Skin of body (tissue), 3 donors: ENCODE measurements at places on chromosomes 2 and 18.

DNA sequence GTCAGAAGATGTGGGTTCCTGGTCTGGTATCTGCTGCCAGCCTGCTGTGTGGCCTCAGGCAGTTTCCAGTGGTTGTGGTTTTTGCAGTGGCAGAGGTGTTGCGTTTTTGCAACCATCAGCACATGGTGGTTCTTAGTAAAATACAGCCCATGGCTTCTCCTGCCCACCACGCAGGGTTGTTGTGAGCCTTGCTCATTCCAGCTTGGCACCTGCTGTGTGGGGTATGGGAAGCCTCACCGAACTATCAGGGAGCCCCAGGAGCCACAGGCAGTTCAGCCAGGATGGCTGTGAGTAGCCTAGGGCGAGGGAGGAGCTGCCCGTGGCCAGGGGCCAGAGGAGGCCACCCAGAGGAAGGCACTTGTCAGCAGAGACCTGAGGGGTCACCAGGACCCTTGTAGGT is 9.8 kb downstream of the ARID5A start:
- no peak for DNase-seq

GRCh38 chr2:38075507-38076151 is at the start of gene CYP1B1:
Gene CYP1B1, minus strand, starts transcription at chr2:38076151. Its CDS starts 763 bp downstream, at chr2:38075388.
- DNase-seq = no peak

DNA sequence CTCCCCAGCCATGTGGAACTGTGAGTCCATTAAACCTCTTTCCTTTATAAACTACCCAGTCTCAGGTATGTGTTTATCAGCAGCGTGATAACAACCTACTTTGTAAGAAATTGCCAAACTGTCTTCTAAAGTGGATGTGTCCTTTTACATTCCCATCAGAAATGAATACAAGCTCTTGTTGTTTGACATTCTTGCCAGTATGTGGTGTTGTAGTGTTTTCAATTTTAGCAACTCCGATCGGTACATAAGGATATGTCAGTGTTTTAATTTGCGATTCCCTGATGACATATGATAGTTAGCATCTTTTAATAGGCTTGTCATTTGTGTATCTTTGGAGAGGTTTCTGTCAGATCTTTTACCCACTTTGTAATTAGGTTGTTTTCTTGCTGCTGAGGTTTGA is 1156.3 kb upstream of the CRIM1 start:
- DNase-seq = no peak

DNA sequence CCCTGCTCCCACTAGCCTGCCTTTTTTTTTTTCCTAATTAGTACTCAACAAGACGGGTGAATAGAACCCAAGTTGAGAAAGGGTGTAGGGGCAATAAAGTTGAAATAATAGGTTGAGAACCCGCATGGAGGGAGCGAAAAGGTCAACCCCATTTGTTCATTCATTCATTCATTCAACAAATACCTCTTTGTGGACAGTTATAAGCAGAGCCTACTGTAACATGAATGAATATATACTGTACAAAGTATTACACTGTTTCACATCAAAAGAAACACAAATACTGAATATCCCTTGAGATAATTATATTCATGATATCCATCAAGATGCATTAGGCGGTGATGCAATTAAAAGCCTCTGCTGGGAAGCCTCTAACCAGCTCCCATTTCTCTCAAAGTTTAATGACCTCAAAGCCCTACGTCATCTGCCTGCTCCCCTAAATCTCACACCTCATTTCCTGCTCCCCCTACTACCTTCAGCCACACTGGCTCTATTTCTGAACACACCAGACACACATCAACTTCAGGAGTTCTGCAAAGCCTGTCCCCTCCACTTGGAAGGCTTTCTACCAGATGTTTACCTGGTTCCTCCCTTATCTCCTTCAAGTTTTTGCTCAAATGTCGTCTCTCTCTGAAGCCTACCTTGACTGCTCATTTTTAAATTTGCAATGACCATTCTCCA is 1.4 kb upstream of the NBAS start:
- no peak for DNase-seq

- no peak for DNase-seq
Observed at GRCh38 chr2:197197895-197198311, 112.7 kb downstream of the ANKRD44 start.

GRCh38 chr2:153074207-153074606 is 355.8 kb downstream of the ARL6IP6 start:
- DNase-seq = no peak

DNA sequence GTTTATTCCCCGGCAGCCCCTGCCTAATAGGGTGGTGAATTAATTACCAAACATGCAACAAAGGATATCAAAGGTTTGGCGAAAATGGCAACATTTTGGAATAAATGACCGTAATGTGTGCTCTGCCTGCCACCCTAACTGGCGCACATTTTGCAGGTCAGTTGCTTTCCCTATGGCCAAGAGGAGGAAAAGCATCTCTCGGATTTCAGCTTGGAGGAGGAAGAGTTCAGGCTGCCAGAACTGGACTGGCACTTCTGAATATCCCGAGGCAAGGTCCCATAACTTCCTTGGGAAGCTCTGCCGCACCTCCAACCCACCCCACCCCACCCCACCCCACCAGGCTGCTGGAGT is 37.1 kb downstream of the SLC25A52 start:
- DNase-seq = no peak

- no peak for DNase-seq
Observed at GRCh38 chr2:237920673-237921072, 46.1 kb upstream of the UBE2F start.

DNA sequence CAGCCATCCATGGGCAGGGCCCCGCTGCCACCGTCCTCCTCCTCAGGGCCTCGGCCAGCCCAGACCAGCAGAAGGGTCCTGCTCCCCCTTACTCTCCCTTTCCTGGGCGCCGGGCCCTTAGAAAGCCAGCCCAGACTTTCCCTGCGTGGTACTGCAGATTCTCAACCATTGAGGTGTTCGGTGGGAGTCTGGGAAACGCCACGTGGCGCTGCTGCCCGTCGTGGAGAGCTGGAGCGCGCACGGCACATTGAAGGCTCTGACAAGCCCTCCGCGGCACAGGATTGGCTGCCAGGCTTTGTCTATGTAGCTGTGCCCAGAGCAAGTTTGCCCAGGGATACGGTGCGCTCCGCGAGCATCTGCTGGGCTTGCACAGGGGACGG is 10.4 kb upstream of the KLHL30 start:
- DNase-seq = no peak
